ENCODE measurements at places on chromosomes 3 and 15. TPM values are rescaled to one million over a fixed set of nuclear protein-coding genes. Genes with fewer than 3 reads are reported as not detected.

DNA sequence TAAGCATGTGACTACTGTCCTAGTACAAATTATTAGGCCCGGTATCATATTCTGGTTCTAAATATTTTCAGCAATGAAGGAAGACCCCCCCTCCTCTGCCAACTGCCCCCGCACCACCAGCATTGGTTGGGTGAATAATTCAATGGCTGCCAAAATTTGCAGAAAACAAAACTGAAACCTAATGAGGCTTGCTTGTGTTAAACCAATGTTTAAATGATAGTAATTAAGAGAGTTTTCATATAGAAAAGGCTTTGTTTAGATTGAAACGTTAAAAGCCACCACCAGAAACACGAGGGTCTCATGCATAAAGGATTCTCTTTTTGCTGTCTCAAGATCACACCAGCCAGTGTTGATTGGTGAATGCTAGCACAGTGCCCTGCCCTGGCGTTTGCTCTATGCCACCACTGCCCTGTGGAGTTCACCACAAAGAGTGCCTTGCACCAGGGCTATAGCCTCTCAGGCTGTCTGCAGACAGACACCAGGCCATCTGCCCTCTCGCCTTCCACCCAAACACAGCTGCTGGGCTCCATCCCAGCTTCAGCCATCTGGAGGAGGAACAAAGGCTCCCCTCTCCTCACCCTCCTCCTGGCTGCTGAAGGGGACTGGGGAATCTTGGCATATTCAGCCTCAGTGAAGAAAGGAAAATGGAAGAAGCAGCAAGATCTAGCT is 200.3 kb upstream of the PFN2 start:
- no peaks in the 10 kb centered on the region for H3K4me1 ChIP-seq
- H3K27ac ChIP-seq = no peak overlapping the region
- no peaks in the 10 kb centered on the region for H3K36me3 ChIP-seq
- no peak overlapping the region for H3K4me3 ChIP-seq

GRCh38 chr3:174529298-174529697 is 329.8 kb upstream of the NAALADL2 start:
- H3K36me3 ChIP-seq = no peaks in the 10 kb centered on the region
- H3K4me3 ChIP-seq = no peak overlapping the region
- DNase-seq = no peak
- no peaks in the 10 kb centered on the region for H3K27me3 ChIP-seq
- no peak overlapping the region for H3K27ac ChIP-seq

GRCh38 chr3:104632521-104632920 is 734.2 kb upstream of the ALCAM start:
- no peaks in the 10 kb centered on the region for H3K27me3 ChIP-seq
- no peaks in the 10 kb centered on the region for H3K4me1 ChIP-seq
- no peak overlapping the region for H3K27ac ChIP-seq
- no peak for DNase-seq
- no peak overlapping the region for H3K4me3 ChIP-seq

CYP19A1 gene
- not detected for total RNA-seq

MST1 gene
- 8.0 TPM for total RNA-seq

- peaks cover 15% of the 10 kb centered on the region for H3K27me3 ChIP-seq
- H3K36me3 ChIP-seq = no peaks in the 10 kb centered on the region
- H3K27ac ChIP-seq = no peak overlapping the region
- H3K4me3 ChIP-seq = no peak overlapping the region
- no peaks in the 10 kb centered on the region for H3K4me1 ChIP-seq
Observed at GRCh38 chr15:31470756-31471155, 144.1 kb downstream of the KLF13 start.

DNA sequence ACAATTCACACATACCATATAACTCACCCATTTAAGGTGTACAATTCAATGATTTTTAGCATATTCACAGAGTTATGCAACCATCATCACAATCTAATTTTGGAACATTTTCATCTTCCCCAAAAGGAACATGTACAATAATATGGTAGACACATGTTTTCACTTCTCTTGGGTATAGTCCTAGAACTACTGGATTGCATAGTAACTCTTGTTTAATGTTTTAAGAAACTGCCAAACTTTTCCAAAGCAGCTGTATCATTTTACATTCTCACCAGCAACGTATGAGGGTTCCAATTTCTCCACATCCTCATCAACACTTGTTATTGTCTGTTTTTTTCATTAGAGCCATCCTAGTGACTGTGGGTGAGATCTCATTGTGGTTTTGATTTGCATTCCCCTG is 14.3 kb downstream of the BNC1 start:
- peaks cover 38% of the 10 kb centered on the region for H3K27me3 ChIP-seq
- H3K4me3 ChIP-seq = no peak overlapping the region
- H3K27ac ChIP-seq = no peak overlapping the region
- DNase-seq = no peak

NME9 gene
- total RNA-seq = not detected

GRCh38 chr3:71874618-71875017 is 89.7 kb upstream of the PROK2 start:
- no peaks in the 10 kb centered on the region for H3K27me3 ChIP-seq
- H3K36me3 ChIP-seq = no peaks in the 10 kb centered on the region
- H3K27ac ChIP-seq = no peak overlapping the region
- DNase-seq = no peak

GRCh38 chr3:64995857-64996551 is 308.2 kb upstream of the ADAMTS9 start:
- no peaks in the 10 kb centered on the region for H3K36me3 ChIP-seq
- H3K27me3 ChIP-seq = no peaks in the 10 kb centered on the region
- H3K4me1 ChIP-seq = peaks cover 10% of the 10 kb centered on the region
- H3K4me3 ChIP-seq = no peak overlapping the region

GRCh38 chr3:137820366-137820765 is 56.3 kb downstream of the SOX14 start:
- H3K27me3 ChIP-seq = no peaks in the 10 kb centered on the region
- no peaks in the 10 kb centered on the region for H3K4me1 ChIP-seq
- H3K27ac ChIP-seq = no peak overlapping the region
- H3K36me3 ChIP-seq = no peaks in the 10 kb centered on the region
- DNase-seq = no peak

DNA sequence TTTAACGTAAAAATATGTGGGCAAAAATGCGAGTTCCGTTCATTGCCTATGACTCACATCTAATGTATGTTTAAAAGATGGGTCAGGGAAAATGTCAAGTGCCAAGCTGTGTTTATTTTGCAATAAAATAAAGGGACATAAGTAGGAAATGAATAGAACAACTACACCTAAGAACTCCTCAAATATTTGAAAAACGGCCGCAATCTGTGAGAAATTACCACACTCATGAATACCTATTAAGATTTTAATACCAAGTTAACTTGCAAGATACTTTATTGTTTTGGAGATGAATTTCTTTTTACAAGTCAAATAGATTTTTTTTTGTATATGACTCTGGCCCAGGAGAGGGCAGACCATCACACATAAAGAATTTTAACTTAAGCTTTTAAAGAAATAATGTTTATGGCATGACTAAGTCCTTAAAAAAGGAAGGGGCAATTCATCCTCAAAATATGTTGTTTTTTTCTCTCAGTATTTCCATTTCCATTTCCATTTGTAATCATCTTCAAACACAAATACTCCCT is 152.7 kb downstream of the SUCNR1 start:
- no peaks in the 10 kb centered on the region for H3K27me3 ChIP-seq
- H3K4me1 ChIP-seq = peaks cover 56% of the 10 kb centered on the region
- DNase-seq = peak; percentile 25
- peaks cover 8% of the 10 kb centered on the region for H3K36me3 ChIP-seq
- no peak overlapping the region for H3K4me3 ChIP-seq
- peak overlapping the region; percentile 82 for H3K27ac ChIP-seq

GLCE gene
- 22.4 TPM for total RNA-seq

DNA sequence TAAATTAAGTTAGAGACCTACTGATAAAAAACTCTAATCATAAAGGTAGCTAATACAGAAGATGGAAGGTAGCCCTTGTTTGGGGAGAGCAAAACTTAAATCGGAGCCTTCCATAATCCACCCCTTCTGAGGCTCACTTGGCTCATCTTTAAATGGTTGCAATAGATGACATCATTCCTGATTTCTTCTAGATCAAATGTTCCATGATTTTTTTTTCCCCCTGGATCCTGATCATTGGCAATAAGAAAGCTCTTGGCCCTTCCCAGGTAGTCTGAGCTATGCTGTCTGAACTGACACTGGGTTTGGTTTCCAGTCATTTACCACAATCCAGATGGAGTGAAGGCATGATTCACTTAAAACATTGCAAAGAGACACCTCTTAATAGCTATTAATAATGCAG is 92.5 kb downstream of the PIK3R4 start:
- no peaks in the 10 kb centered on the region for H3K4me1 ChIP-seq
- H3K27me3 ChIP-seq = no peaks in the 10 kb centered on the region
- H3K27ac ChIP-seq = no peak overlapping the region

DNA sequence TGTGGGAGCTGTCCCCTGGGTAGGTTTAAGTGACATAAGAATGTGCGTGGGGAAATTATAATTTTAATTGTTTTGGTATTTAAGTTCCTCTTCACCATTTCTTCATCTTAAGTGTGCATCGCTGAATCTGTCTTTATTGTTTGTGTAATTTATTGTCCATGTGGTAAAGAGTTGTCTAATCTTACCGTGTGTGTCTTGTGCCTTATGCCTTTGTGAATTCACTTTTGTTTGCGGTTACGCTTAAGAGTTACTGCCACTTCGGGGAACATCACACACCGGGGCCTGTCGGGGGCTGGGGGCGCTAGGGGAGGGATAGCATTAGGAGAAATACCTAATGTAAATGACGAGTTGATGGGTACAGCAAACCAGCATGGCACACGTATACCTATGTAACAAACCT is 767 bp downstream of the WDR48 start:
- H3K4me1 ChIP-seq = peaks cover 13% of the 10 kb centered on the region
- H3K27me3 ChIP-seq = peaks cover 8% of the 10 kb centered on the region
- peak overlapping the region; percentile 94 for H3K4me3 ChIP-seq
- peaks cover 20% of the 10 kb centered on the region for H3K36me3 ChIP-seq
- no peak for DNase-seq
- H3K27ac ChIP-seq = peak overlapping the region; percentile 99

DNA sequence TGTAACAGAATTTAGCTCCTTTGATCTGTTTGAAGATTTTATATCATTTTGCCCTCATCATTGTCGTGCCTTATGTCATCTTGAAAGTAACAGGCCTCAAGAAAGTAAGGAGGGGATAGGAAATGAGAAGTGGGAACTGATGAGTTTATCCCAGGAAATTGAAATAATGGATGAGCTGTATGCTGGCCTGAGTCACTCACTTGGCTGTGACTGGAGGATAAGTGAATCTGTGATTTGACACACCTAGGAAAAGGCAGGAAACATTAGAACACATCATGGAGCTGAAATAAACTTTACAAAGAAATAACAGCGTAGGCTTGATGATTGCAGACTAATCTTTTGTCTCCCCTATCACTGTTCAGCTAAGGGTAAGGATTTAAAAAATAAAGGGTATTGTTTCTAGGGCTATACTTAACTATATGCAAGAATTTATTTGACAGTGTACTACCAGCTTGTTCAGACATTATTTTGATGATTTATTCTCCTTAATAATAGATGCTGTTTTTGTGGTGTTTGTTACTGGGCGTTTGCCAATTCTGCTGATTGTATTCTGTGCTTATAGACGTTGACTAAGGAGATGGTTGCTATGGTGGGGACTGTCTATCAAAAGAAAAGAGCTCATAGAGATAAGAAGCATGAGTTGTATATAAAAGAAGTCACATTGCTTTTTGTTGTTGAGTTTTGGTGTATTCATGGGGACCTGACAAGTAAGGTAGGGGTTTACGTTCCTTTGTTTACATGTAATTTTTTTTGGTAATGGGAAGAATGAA is 105.6 kb upstream of the ROPN1 start:
- peaks cover 72% of the 10 kb centered on the region for H3K27me3 ChIP-seq
- DNase-seq = no peak
- H3K4me1 ChIP-seq = no peaks in the 10 kb centered on the region
- no peak overlapping the region for H3K27ac ChIP-seq
- no peak overlapping the region for H3K4me3 ChIP-seq
- H3K36me3 ChIP-seq = no peaks in the 10 kb centered on the region

- no peaks in the 10 kb centered on the region for H3K27me3 ChIP-seq
- no peak for DNase-seq
- H3K27ac ChIP-seq = no peak overlapping the region
- no peaks in the 10 kb centered on the region for H3K36me3 ChIP-seq
Observed at GRCh38 chr15:99477791-99478471, 87.9 kb upstream of the MEF2A start.

DNA sequence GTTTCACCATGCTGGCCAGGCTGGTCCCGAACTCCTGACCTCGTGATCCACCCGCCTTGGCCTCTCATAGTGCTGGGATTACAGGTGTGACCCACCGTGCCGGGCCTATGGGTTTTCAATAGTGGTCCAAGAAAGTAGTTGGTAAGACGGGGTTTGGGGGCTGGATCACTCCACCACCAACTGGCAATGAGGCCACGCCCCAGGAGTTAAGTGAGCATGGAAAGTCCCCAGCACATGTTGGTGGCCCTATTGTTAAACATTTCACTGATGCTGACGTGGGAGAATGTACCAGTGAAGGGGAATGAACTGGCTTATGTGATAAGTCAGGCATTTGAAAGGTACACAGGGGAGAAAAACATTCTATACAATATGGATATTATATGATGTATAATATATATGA is 80.4 kb downstream of the CHRD start:
- no peak overlapping the region for H3K4me3 ChIP-seq
- no peak overlapping the region for H3K27ac ChIP-seq
- no peak for DNase-seq
- peaks cover 55% of the 10 kb centered on the region for H3K27me3 ChIP-seq
- no peaks in the 10 kb centered on the region for H3K36me3 ChIP-seq

TEX55 gene
- not detected for total RNA-seq

DNA sequence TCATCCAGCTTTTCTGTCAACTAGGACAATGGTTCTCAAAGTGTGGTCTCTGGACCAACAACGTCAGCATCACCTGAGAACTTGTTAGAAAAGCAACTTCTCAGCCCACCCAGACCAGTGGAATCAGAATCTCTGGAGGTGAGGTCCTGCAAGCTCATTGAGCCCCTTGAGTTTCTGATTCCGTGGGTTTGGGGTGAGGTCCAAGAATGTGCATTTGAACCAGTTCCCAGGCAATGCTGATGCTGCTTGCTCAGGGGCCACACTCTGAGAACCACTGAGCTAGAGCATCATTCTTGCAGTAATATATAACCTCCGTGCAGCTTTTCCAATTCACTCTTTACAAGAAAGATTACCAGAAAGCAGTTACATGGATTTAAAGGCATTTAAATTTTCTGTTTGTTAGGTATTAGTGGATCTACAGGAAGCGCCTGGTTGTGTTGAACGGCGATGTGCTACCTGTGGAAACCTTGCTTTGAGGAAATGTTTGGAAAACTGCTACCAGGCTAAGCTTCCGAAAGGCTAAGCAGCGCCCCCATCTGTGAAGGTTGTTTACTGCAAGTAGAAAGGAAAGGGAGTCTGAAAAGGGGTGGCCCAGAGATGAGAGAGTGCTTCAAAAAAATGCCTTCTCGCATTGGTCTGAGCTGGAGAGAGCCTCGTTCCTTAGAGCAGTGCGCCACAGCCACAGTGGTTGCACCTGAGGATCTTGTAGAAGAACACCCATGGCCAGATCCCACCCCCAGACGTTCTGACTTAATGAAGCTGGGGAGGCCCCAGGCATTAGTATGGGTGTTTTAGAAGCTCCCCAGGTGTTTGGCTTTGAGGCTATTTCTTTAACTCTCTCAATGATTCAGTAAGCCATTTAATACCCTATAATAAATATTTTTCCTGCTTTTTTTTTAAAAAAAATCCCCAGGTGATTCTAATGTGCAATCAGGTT is 50.0 kb downstream of the RLBP1 start:
- no peaks in the 10 kb centered on the region for H3K27me3 ChIP-seq
- peak; percentile 80 for DNase-seq
- no peak overlapping the region for H3K27ac ChIP-seq
- H3K4me3 ChIP-seq = no peak overlapping the region
- H3K36me3 ChIP-seq = peaks cover 20% of the 10 kb centered on the region
